ENCODE measurements at places on chromosomes 4 and X. TPM values are rescaled to one million over a fixed set of nuclear protein-coding genes. Genes with fewer than 3 reads are reported as not detected.

DNA sequence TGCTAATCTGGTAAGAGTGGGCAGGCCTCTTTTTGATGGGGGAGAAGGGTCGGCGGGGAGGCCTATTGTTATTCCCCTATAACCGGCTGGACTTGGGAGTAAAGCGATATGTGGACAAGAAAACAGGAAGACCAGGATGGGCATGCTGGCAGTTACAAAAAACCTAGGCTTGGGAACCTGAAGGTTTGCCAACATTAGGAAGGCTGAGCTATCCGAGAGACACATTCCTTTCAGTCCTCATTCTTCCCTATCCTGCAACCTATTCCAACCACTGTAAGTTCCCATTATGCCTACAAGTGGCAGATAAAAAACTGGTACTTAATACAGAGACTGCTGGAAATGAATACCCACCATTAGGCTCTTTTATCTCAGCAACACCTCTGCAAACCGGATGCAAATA is 32.4 kb upstream of the CT47C1 start:
- H3K27ac ChIP-seq = no peak overlapping the region
- H3K27me3 ChIP-seq = no peaks in the 10 kb centered on the region
- H3K36me3 ChIP-seq = no peaks in the 10 kb centered on the region

DNA sequence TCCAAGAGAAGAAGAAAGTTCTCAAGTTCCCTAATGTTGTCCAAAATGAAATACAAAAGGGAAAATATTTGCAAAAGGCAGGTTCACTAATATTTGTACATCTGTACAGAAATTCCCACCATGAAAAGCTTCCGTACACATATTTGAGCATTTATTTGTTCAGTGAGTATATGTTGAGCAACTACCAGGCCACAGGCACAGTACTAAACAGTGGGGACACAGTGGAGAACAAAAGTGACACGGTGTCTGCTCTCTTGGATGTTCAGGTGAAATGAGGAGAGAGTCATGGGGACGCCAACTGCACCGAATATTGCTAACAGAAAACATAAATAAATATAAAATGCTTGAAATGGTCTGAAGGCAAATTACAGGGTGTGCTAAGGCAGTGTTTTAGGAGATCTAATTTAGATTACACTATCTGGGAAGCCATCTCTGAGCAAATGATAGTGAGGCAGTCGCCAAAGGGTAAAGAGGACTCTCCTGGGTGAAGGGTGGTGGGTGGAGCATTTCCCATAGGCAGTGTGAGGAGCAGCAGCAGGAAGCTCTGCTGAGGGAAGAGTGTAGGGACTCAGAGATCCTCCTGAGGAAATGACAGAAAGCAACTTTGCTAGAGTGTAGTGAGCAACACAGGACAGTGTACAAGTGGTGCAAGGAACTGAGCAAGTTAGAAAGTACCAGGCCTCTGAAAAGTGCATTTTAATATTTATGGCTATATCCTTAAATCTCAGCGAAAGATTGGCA is 375.2 kb downstream of the GALNTL6 start:
- no peaks in the 10 kb centered on the region for H3K36me3 ChIP-seq
- H3K27ac ChIP-seq = no peak overlapping the region
- H3K27me3 ChIP-seq = no peaks in the 10 kb centered on the region

DNA sequence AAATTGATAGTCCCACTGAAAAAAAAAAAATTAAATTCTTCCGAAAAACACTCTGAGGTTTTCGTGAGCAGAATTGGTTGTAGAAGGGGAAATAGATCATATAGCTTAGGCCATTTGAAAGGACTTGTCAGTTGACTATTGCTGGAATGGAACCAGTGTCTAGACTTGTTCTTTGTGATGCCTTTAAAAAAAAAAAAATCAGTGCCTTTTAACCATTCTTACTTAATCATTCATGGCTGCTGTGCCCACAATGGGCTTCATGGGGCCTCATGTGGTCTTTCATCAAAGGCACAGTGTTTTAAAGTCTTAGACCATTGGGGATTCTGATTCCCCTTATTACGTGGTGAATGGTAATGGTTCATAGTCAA is 139.3 kb downstream of the AFF1 start:
- H3K27ac ChIP-seq = peak overlapping the region; percentile 74
- H3K27me3 ChIP-seq = no peaks in the 10 kb centered on the region
- DNase-seq = no peak
- H3K4me1 ChIP-seq = peaks cover 72% of the 10 kb centered on the region
- no peaks in the 10 kb centered on the region for H3K36me3 ChIP-seq
- no peak overlapping the region for H3K4me3 ChIP-seq

GRCh38 chr4:139816856-139817255 is 151.2 kb downstream of the MGST2 start:
- no peak overlapping the region for H3K27ac ChIP-seq
- H3K4me1 ChIP-seq = peaks cover 48% of the 10 kb centered on the region
- H3K27me3 ChIP-seq = no peaks in the 10 kb centered on the region
- H3K36me3 ChIP-seq = no peaks in the 10 kb centered on the region
- no peak overlapping the region for H3K4me3 ChIP-seq
- no peak for DNase-seq

DNA sequence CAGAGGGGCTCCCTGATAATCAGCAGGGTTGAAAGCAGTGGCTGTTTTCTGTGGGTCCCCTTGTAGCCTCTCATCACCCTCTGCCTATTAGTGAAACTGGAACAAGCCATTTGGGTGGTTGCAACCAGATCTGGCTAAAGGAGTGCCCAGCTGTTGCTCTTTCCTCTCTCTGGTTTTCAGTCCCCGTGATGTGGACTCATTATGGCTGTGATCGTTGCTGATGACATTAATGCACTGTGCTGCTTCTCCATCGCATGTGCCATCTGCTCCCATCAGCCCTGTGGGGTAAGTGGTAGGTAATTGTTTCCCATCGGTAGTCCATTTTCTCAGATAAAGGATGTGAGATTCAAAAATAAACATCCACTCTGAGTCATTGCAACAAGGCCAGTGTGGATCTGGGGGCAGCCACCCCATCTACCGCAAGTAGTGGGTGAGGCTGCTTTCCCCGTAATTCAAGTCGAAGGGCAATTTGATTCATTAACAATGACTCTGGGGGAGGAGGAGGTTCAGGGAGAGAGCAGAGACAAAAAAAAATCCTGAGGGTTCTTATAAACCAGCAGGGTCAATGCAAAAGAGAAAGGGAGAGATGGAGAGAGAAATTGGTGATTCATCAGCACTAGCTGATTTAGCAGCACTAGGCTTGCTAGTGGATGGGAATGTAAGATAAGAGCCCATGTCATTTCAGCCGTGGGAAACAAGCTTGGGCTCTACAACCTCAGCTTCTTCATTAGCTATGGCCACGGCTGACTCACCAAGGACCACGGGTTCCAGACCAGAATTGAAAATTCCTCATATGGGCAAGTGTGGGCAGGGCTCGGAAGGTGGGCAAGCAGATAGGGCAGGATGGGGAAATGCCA is 357.8 kb downstream of the MID1IP1 start:
- H3K4me1 ChIP-seq = peaks cover 18% of the 10 kb centered on the region
- H3K27me3 ChIP-seq = no peaks in the 10 kb centered on the region
- H3K36me3 ChIP-seq = no peaks in the 10 kb centered on the region
- no peak for DNase-seq
- no peak overlapping the region for H3K4me3 ChIP-seq
- no peak overlapping the region for H3K27ac ChIP-seq

- no peak for DNase-seq
- H3K36me3 ChIP-seq = no peaks in the 10 kb centered on the region
- H3K27me3 ChIP-seq = no peaks in the 10 kb centered on the region
- H3K4me3 ChIP-seq = no peak overlapping the region
- no peak overlapping the region for H3K27ac ChIP-seq
These were observed 164.0 kb upstream of the TRAM1L1 start for GRCh38 chr4:117249333-117249732.

GRCh38 chrX:3592184-3592583 is 121.3 kb downstream of the PRKX start:
- no peak overlapping the region for H3K27ac ChIP-seq
- no peaks in the 10 kb centered on the region for H3K4me1 ChIP-seq
- no peaks in the 10 kb centered on the region for H3K36me3 ChIP-seq

DNA sequence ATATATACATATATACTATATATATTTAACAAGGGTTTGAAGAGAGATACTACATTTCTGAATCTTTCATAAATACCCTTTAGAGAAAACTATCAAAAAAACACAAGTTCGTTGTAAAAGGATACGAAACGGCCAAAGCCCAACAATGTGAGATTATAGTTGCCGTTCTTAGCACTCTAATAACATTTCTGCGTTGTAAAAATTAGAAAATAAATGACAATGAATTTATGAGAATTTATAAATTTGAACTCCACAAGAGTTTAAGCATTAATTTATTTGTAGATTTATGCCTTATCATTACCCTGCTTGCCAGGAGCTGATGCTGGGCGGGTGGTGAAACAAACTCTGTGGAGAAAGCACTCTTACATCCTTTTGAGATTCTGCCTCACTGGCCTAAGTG is 1.1 kb downstream of the WDR17 start:
- H3K4me3 ChIP-seq = peak overlapping the region; percentile 64
- peaks cover 14% of the 10 kb centered on the region for H3K4me1 ChIP-seq
- DNase-seq = no peak
- no peaks in the 10 kb centered on the region for H3K36me3 ChIP-seq
- H3K27me3 ChIP-seq = peaks cover 5% of the 10 kb centered on the region

Gene TLL1
- 12.9 TPM for total RNA-seq
